Left ventricle myocardium superior (tissue), 1 donor: ENCODE measurements at places on chromosomes 7 and 10. TPM values are rescaled to one million over a fixed set of nuclear protein-coding genes. Genes with fewer than 3 reads are reported as not detected.

Gene OR2A42
- not detected for total RNA-seq

Gene MSMB
- not detected for total RNA-seq

Gene LRRN3
- total RNA-seq, result 10.6 TPM

Gene VWC2
- 9.3 TPM for total RNA-seq

Gene LRRC18
- not detected for total RNA-seq

Gene ALOX5
- total RNA-seq, result 4.5 TPM

Gene TMEM225B
- not detected for total RNA-seq

Gene TUBGCP2
- total RNA-seq, result 42.6 TPM

Gene GPR26
- not detected for total RNA-seq

Gene PDE6C
- not detected for total RNA-seq

Gene MSANTD7
- 4.8 TPM for total RNA-seq

Gene ZNF239
- total RNA-seq, result 2.2 TPM
